ENCODE measurements at places on chromosomes 16 and 17. TPM values are rescaled to one million over a fixed set of nuclear protein-coding genes. Genes with fewer than 3 reads are reported as not detected.

The HEXD gene
- 59.1 TPM for total RNA-seq

The TNFRSF17 gene
- not detected for total RNA-seq

The SLC16A6 gene
- 4.9 TPM for total RNA-seq

The SLC5A10 gene
- not detected for total RNA-seq

The IL4R gene
- 474 TPM for total RNA-seq

The VTN gene
- total RNA-seq, result 0.12 TPM

The RHBDF2 gene
- total RNA-seq, result 97.1 TPM

The P2RX1 gene
- total RNA-seq, result 0.32 TPM

The KRTAP4-3 gene
- total RNA-seq, result not detected

The NR1D1 gene
- total RNA-seq, result 3.7 TPM

The CDRT15L2 gene
- total RNA-seq, result not detected

The TOP2A gene
- total RNA-seq, result 270 TPM

The PABPN1L gene
- not detected for total RNA-seq

The PLLP gene
- 0.34 TPM for total RNA-seq

The PNPO gene
- total RNA-seq, result 37.0 TPM

The MMP15 gene
- total RNA-seq, result 0.68 TPM

The KRTAP4-1 gene
- total RNA-seq, result not detected

The LRRC37A gene
- 2.3 TPM for total RNA-seq

The ACSM2A gene
- not detected for total RNA-seq

The ZDHHC1 gene
- total RNA-seq, result 0.42 TPM

The CBFA2T3 gene
- total RNA-seq, result 0.51 TPM

The ABCC11 gene
- not detected for total RNA-seq

The DHODH gene
- 11.4 TPM for total RNA-seq

The CLEC18C gene
- total RNA-seq, result 1.2 TPM

The KRTAP3-1 gene
- not detected for total RNA-seq

The TMEM204 gene
- 49.9 TPM for total RNA-seq

The ORC6 gene
- 36.5 TPM for total RNA-seq

The TNFRSF13B gene
- total RNA-seq, result not detected

The DRC3 gene
- total RNA-seq, result not detected

The CLEC3A gene
- not detected for total RNA-seq

The C17orf78 gene
- not detected for total RNA-seq

The CTRB1 gene
- not detected for total RNA-seq

The E4F1 gene
- total RNA-seq, result 33.8 TPM

The ZG16 gene
- total RNA-seq, result not detected

The UTS2R gene
- not detected for total RNA-seq

The KRTAP9-2 gene
- total RNA-seq, result not detected

The FN3K gene
- total RNA-seq, result 4.7 TPM

The EPOP gene
- total RNA-seq, result 16.5 TPM

The PIRT gene
- total RNA-seq, result not detected

The TMEM92 gene
- 0.34 TPM for total RNA-seq

The TP53TG3B gene
- total RNA-seq, result not detected

The ASPA gene
- not detected for total RNA-seq
